ENCODE measurements at places on chromosomes 7 and 10.

DNA sequence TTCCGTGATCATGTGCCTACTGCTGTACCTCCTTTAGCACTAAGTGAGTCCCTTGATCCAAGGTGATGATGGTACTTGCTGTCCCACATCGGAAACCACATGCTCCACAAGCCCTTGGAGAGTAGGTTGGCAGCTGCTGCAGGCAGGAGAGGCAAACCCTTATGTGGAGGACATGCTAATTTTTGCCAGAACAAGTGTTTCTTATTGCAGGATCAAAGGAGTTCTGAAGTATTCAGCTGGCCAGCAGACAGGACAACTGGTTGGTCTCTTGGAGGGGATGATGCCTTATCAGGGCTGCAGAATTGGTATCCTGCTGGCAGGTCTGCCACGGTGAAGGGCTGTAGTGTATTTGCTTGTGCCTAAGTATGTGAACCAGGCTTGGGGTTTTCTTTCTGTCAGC lies 36.8 kb downstream of the NACAD start:
- DNase-seq = no peak

DNA sequence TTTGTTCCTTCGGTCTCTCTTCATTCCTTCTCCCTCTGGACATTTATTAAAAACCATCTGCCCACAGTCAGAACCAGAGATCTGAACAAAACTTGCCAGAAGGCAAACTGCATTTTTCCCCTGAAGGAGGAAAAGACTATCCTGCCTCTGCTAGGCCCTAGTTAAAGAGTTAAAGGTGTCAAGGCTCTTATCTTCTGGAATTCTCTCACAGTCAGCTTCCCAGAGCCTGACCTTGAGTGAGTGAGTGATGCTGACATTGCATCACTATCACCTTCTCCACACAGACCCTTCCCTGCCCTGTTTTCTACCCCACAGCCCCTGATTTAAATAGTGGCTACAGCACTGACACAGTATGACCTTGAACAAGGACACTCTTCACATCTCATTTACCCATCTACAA lies 16.4 kb downstream of the FRMPD2 start:
- no peak for DNase-seq

GRCh38 chr7:107951896-107952295 lies 51.1 kb downstream of the LAMB1 start:
- no peak for DNase-seq

- DNase-seq = no peak
Observed at GRCh38 chr10:68870545-68871104, 30.5 kb upstream of the DDX50 start.

GRCh38 chr7:90626013-90626412 lies 29.9 kb downstream of the CDK14 start:
- no peak for DNase-seq

GRCh38 chr7:34038816-34039470 lies 133.6 kb downstream of the BMPER start:
- no peak for DNase-seq

GRCh38 chr10:23885853-23886252 lies 323.1 kb upstream of the KIAA1217 start:
- DNase-seq = no peak

DNA sequence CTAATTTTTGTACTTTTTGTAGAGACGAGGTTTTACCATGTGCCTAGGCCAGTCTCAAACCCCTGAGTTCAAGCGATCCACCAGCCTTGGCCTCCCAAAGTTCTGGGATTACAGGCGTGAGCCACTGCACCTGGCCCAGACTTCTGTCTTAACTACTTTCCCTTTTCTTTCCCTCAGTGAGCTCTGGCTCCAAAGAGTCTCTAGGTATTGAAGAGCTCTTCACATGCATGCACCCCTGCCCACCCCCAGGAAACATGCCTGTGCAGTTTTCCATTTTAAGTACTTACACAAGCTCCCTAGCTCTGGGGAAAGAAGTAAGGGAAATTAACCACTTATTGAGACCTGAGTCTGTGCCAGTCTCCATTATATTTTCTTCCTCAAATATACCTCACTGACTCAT lies 2.0 kb downstream of the MYOZ1 start:
- no peak for DNase-seq

DNA sequence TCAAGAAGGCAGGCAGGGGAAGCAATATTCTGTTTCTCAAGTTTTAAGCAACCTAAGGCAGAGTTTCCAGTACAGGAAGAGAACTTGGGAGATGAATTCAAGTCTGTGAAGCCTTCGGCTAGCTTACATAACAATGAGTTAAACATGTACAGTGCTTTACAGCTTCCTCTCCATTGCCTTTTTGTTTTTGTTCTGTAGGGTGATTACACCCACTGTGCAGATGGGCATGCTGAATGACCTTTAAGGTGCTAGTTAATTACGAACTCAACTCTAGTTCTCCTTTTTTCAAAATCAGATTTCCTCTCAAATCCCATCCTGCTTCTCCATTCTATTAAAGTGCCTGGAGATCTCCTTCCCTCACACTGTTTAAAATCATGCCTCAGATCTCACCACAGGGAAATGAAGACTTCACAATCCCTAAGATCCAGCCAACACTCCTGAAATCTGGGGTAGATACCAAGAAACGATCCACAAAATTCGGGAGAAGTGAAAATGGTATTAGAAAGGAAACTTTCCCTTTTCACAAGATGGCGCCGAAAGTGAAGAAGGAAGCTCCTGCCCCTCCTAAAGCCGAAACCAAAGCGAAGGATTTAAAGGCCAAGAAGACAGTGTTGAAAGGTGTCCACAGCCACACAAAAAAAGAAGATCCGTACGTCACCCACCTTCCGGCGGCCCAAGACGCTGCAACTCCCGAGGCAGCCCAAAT lies 16.8 kb upstream of the MSMB start:
- no peak for DNase-seq

GRCh38 chr7:5553298-5553877 lies 129.8 kb upstream of the TNRC18 start:
- no peak for DNase-seq

GRCh38 chr7:132256721-132257212 lies 319.5 kb downstream of the PLXNA4 start:
- no peak for DNase-seq

- no peak for DNase-seq
Observed at GRCh38 chr10:30637881-30638467, 8.4 kb upstream of the LYZL2 start.

DNA sequence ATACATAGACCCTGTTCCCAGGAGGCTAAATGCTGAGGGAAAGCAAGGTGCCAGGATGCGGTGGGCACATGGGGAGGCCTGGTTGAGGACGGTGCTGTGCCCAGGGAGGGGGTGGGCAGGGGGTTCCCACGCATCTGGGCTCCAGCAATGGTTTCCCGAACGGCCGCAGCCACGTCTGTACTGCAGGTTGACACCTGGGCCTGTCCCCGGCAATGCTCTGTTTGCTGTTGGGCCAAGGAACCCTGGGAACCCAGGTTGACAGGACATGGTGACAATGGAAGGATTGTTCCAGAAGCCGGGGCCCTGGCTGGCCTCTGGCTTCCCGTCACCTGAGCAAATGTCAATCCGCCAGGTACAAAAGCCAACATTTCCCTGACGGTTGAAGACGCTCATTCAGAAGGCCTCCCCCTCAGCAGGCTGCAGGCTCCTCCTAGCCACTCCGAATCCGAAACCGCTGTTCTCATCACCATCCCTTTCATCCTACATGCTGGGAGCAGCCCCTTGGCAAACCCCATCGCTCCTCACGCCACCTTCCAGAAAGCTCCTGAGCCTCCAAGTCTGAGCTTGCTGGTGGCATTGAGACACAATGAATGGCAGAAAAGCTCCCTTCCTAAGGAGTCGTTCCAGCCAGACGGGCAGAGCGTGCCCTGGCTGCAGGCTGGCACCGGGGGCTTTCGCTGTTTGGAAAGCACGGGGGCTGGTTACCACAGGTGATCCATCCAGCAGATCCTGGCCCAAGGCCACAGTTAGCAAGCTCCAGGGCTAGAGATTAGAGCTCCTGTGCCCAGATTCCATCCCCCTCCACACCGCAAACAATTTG lies 31.2 kb downstream of the SPOCK2 start:
- DNase-seq = no peak

GRCh38 chr10:50260791-50261281 lies 9.5 kb upstream of the ASAH2 start:
- no peak for DNase-seq

- DNase-seq = no peak
Observed at GRCh38 chr10:10149899-10150298, 867.8 kb upstream of the CELF2 start.

DNA sequence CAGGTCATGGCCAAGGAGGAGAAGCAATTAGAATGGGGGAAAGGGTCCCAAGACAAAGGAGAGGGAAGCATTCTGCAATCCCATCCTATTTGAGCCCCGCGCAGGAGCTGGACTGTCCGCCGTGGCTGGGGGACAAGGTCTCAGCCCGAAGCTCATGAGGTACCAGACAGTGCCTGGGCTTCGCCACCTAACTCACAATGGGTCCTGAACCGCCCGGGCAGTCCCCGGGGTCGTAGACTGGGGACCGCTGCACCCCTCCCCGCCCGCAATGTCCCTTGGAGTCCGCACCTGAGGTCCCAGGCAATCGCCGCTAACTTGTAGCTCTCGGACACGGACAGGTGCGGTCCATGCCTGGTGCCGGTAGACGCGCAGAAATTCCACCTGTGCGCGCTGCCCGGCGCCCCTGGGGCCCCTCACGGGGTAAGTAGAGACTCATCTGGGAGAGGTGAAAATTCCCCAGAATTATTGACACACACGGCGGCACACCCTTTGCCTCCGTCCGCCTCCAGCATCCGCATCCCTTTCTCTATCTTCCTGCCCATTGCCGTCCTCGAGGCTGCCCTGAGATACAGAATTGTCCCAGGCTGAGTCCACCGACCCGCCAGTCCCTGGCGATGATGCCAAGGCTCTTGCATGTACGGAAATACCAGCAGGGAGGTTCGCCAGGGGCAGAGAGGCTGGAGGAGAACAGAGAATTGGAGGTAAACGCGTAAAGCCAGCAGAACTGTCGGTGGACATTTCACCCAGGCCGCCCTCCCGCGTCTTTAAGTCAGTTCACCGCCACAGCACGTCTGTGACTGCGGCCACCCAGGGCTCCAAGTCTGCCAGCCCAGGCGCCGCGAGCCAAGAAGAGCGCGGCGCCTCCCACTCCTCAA lies 1.8 kb downstream of the CHRM2 start:
- DNase-seq = no peak

DNA sequence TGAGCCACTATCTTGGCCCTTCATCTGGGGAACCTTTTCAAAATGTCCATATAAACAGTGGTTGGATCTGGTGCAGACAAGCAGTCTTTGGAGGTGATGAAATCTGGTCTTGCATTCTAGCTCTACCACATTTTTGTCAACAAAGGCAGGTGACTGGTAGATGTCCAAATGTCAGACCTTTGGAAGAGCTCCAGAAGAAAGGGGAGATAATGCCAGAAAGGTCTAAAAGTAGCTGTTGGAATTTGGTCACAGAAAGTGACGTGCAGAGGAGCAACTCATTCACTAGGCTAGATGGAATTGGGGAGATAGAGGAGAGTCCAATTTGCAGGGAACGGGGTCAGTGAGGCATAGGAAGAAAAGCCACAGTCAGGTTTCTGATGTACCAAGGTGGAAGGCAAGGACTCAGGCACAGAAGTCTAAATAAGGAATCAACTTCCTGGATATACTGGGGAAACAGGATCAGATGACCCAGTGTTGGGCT lies 36.4 kb upstream of the WAC start:
- no peak for DNase-seq

GRCh38 chr10:14499601-14499904 lies 168.8 kb upstream of the FRMD4A start:
- no peak for DNase-seq

DNA sequence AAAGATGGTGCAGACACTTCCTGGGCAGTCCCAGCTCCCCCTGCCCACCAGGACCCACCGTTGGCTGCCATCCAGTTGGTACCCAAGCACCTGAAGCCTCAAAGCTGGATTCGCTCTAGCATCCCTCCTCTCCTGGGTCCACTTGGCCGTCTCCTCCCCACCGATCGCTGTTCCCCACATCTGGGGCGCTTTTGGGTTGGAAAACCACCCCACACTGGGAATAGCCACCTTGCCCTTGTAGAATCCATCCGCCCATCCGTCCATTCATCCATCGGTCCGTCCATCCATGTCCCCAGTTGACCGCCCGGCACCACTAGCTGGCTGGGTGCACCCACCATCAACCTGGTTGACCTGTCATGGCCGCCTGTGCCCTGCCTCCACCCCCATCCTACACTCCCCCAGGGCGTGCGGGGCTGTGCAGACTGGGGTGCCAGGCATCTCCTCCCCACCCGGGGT lies 14.5 kb upstream of the LIMK1 start:
- DNase-seq = no peak

DNA sequence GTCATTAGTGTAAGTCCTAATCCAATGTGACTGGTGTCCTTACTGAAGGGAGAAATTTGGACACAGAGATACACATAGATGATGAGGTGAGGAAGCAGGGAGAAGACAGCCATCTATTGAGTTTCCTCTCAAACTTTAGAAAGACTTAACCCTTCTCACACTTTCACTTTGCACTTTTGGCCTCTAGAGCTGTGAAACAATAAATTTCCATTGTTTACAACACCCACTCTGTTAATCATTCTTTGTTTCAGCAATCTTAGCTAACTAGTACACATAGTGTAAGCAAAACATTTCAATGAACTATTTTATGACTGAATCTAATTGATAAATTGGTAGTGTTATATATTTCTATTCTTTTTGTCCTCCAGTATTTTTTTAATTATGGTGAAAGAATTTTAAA lies 1092.8 kb upstream of the POT1 start:
- no peak for DNase-seq

DNA sequence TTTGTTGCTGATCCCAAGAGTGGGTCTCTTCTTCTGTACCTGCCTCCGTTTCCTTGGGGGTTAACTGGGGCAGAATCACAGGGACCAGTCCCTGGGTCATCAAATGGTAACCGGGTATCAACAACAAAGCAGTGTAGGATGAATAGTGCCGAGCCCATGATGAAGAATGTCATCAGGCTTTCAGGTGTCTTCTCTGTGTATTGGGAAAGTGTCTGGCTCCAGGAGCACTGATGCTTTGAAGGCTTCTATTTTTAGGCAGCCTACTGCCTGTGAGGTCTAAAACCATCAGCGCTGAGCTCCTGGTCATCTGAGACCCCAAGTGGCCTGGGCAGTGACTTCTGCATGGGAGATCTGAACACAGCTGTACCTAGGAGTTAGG lies 48.2 kb upstream of the SHH start:
- no peak for DNase-seq

DNA sequence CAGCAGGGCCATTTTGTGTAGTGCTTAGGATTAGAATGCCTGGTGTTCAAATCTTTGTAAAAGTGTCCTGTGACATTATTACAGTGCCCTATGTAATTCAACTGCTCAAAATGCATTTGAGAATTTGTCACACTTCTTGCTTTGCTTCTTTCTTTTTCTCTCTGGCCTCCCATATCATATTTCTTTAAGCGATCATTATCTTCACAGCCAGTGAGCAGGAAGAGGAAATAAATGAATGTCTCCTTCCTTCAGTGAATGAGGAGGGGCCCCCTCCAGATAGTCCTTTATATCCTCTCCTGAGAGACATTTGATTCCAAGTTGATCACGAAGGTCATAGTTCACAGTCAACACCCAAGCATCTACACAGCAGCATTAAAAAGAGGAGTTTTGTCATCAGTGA lies 425.1 kb upstream of the NPVF start:
- no peak for DNase-seq

DNA sequence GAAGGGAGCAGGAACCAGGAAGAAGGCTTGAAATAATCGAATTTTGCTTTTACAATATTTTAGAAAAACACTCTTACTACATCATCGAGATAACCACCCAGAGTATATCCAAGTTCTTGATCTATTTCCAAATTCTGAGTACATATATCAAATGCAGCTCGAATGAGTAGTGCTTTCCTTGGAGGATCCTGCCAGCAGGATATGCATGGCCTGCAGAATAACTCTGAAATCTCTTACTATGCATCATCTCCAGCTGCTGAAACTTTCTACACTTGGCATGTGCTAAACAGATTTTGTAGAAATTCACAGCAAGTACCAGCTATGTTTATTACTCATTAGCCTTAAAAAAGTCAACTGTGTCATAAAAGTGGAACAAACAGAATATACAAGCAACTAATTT lies 44.0 kb upstream of the ANK3 start:
- no peak for DNase-seq

Measured in stimulated activated CD4-positive, alpha-beta T cell treated with anti-CD3 and anti-CD28 coated beads, TNF-alpha, amount 100 ng/mL, for 1 hour (primary cell).